ENCODE measurements at places on chromosomes 5 and 9. TPM values are rescaled to one million over a fixed set of nuclear protein-coding genes. Genes with fewer than 3 reads are reported as not detected.

Gene SPATA31D4
- not detected for total RNA-seq

Gene KLF4
- 3.5 TPM for total RNA-seq

Gene PNPLA7
- total RNA-seq, result 0.64 TPM

Gene SPATA31A1
- total RNA-seq, result not detected

Gene LRRTM2
- 0.32 TPM for total RNA-seq

Gene KIF4B
- total RNA-seq, result not detected

Gene CBY3
- not detected for total RNA-seq

Gene PCDHGA7
- total RNA-seq, result 3.5 TPM

Gene PLPPR1
- total RNA-seq, result not detected

Gene PDCD1LG2
- total RNA-seq, result 59.6 TPM

Gene MLANA
- not detected for total RNA-seq

Gene NR5A1
- not detected for total RNA-seq

Gene F2RL2
- 29.8 TPM for total RNA-seq
